NCI-H510A treated with DMSO at 0.1 percent for 48 hours (cell line): ENCODE measurements at places on chromosomes 3 and 15.

- DNase-seq = no peak
Measured at GRCh38 chr3:134077649-134078161, 48.0 kb upstream of the SLCO2A1 start.

GRCh38 chr3:119794971-119795612, 13.2 kb downstream of the NR1I2 start:
- DNase-seq = no peak

DNA sequence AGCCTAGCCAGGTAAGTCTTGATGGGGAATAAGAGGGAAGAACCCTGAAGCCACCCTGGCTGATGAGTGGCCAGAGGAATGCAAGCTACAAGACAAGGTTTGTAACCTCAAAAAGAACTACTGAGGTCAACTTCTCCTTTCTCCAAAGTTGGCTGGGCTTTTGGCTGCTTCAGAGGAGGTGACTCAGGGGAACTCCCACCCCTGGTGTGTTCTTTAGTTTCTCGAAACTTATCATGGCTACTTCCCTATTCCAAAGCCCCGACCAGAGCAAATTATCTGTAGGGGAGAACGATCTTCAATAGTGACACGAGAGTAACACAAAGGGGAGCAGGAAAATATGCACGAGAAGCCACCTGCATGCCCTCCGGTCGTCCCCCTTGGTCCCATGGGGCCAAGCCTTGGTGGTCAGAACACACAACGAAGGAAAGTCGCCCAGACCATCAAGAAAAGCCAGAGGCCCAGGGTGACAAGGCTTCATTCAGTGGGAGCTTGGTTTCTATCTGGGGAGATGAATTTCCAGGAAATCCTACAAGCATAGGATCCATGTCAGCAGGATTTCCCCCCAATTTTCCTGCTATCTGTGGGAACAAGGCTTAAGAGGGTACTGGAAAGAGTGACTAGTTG, 6.5 kb upstream of the BCL2A1 start:
- DNase-seq = no peak

DNA sequence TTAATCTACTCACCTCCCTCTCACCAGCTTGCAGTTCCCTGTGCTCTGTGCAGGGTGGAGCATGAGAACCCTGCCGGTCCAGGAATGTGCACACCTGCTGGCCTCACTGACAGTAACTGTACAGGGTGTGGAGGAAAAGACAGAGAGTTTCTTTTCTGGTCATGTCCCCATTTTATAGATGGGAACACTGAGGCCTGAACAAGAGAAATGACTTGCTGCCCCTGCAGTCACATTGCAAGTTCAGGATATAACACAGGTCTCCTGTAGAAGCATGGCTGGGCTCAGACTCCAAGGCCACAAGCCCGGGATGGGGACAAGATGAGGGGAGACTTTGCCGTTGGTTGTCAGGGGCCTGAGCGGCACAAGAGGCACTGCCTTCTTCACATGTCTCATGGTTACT, 23.3 kb downstream of the SLC28A1 start:
- DNase-seq = no peak

- DNase-seq = no peak
Measured at GRCh38 chr15:76799760-76800159, 105.4 kb downstream of the SCAPER start.

DNA sequence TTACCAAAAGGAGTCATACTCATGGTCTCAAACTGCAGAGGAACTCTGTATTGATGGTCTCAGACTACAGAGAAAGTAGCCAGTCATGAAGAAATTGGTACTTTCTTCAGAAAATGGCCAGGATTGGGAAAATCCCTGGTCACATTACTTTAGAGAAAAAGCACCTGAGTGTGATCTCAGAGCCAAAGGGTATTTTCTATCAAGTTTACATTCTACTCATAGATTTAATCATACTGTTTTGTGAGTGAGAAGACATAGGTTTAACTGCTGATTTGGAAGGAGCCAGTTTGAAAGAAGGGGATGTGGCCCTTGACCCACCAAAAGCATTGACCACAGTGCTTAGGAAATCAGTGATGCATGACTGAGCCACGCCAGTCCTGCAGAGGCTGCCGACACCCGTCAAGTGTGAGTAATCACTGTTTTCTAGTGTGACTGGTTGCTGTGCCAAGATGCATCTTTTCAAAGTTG, 203.6 kb downstream of the AKAP13 start:
- peak; percentile 23 for DNase-seq

- no peak for DNase-seq
Measured at GRCh38 chr3:71579326-71579934, 4.1 kb downstream of the FOXP1 start.
